ENCODE measurements at places on chromosomes 2 and 18. TPM values are rescaled to one million over a fixed set of nuclear protein-coding genes. Genes with fewer than 3 reads are reported as not detected.

The APOB gene
- 0.01 TPM for total RNA-seq

The DHRS9 gene
- total RNA-seq: 4.4 TPM

The IL1R2 gene
- total RNA-seq: 1.5 TPM

The SLC40A1 gene
- total RNA-seq: 1.6 TPM

The CBLN2 gene
- 0.18 TPM for total RNA-seq

The ACKR3 gene
- 12.0 TPM for total RNA-seq
